ENCODE measurements at places on chromosomes 3 and 15.

DNA sequence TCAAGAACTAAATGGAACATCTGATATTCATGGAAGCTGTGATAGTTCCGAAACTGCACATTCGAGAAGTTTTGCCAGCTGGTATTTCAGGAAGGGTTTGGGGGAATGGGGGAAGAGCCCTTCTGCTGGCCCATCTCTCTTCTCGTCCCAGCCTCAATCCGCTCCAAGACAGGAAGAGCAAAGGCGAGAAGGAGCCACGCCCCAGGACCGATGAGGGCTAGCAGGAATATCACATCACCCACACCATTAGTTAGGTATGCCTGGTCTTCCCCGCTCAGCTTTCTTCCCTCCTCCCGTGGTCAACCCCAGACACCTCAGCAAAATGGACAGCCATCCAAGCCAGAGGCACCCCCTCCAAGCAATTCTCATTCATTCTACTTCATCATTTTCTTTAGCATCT lies 14.9 kb upstream of the PCSK6 start:
- no peak for DNase-seq

DNA sequence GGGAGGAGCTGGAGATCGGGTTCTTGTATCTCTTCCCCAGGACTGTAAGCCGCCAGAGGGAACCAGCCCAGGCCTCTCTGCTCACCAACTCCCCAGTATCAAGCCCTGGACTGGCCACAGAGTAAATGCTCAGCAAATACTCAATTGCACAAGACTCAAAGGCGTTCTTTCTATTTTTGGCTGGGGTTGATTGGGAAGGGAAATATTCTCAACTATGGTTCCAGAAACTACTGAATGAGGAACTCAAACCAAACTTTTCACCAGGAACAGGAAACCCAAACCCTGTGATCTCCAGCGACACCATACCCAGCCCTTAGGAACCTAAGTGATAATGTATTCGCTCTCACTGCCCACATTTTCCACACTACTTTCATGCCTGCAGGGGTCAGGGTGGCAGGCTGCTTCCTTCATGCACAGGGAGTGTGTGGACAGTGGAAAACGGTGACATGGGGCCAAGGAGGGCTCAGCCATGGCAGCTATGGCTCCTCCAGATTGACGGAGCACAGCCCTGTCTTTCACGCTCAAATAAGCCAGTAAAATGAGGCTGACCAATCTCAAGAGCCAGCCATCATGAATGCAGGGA lies 124.7 kb upstream of the RAD18 start:
- DNase-seq, result no peak

GRCh38 chr15:69734699-69735098 lies 282.1 kb downstream of the RPLP1 start:
- no peak for DNase-seq

DNA sequence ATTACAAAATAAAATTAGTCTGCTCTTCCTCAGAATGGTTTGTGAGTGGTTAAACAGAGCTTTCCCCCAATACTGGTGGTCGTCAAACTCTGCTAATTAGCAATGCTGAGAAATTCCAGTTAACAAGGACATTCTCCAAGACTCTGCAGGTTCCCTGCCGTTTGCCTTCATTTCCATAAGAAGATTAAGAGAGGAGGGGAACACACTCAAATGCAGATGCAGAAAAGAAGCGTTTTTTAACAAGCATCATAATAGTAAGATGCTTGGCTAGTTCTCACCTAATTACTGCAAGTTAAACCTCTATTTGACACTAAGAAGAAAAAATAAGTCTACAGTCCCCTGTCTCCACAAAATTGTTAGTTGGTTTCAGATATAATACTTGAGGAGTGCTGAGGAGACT lies 3.7 kb upstream of the SOX2 start:
- no peak for DNase-seq

DNA sequence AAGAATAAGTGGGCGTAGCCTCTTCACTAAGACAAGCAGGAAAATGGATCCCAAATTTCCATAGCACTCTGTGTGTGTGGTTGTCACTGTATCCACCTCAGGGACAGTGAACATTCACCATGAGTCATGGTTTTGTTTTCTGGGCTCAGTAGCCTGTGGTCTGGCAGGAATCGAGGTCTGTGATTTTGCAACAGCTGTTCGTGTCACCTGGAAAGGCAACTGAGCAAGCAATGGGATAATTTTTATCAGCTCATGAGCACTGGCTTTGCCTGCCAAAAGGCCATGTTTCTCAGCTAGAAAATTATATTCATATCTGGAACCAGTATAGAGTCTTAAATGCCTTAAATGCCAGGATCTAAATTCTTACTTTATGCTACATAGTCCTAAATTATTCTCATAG lies 60.9 kb downstream of the STRIT1 start:
- no peak for DNase-seq

DNA sequence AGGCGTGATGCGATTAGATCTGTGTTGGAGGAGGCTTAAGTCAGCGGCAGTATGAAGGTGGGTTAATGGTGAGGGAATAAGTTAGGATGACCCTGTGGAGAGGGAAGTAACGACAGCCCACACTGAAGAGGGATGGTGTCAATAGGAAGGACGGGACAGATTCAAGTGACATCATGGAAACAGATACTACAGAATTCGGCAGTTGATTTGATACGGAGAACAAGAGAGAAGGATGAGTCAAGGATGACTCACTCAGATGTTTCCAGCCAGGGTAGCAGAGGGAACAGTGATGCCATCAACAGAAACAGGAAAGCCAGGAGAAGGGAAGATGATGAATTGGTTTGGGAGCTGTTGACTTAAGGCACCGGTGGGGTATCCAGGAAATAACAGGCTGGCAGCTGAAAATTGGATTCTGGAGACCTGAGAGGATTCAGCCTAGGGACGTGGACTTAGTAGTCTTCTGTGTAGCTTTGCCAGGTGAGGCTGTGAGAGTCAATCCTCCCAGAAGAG lies 38.0 kb downstream of the SHC4 start:
- no peak for DNase-seq

Data from CD4-positive, alpha-beta T cell treated with Interleukin-10 for 1 hour (primary cell).